ENCODE measurements at places on chromosomes 7 and 10.

DNA sequence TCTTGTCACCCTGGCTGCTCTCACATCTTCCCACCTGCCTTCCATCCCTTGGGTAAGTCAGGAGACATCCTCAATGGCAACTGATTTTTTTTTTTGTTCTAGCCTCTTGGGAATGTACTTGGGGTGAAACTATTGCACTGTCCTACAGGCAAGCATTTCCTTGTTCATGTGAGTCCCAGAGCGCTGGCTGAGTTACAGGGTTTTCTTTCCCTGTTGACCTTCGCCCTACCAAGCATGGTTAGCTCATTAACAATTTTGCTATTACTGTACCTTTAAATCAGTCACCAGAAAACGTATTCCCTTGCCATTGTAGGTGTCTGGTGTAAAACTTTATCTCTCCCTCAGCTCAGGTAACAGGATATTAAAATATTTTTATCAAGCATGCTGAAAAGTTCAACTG, 98.9 kb downstream of the PRLHR start:
- DNase-seq = no peak

DNA sequence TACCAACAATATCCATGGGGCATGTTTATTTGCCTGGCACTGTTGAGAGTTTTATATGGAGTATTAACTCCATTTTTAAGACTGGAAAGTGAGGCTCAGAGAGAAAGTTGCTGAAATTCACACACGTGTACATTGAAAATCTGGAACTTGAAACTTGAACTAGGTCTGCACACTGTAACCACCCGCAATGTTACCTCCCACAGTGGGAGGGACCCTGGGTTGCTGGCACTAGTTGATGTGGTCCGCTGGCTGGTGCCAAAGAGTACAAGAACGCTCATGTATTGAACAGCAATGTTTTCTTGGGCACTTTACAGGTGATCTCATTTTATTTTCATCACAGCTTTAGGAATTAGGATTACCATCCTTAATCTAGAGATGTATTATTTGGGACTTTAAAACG, 253.2 kb downstream of the INHBA start:
- no peak for DNase-seq

DNA sequence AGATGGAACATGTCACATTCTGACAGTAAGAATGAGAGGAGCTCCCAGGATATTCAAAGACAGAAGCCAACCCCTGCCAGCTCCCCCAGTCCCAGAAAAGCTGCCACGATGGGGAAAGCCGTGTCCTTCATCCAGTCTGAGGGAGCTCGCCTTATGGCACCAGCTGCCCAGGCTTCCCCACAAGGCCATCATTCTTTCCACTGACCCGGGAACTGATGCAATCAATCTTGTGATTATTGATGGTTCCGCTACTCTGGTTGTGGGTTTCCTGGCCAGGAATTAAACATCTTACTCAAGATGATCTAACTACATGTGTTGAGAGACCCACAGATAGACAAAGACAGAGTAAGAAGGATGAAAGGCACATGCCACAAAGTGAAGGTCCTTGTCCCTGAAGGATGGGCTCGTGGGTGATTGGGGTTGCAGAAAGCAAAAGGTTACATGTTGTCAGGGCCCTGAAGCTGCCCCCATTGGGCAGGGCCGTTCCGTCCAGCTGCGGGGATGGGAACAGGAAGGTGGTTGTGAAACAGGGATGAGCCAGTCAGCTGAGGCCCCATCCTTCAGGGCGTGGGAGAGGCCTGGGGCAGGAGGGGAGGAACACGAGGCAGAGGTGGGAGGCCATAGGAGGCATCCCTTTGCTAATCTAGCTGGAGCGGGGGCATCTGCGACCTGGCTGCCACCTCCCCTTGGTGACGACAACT, 127.6 kb downstream of the OAT start:
- DNase-seq = no peak

DNA sequence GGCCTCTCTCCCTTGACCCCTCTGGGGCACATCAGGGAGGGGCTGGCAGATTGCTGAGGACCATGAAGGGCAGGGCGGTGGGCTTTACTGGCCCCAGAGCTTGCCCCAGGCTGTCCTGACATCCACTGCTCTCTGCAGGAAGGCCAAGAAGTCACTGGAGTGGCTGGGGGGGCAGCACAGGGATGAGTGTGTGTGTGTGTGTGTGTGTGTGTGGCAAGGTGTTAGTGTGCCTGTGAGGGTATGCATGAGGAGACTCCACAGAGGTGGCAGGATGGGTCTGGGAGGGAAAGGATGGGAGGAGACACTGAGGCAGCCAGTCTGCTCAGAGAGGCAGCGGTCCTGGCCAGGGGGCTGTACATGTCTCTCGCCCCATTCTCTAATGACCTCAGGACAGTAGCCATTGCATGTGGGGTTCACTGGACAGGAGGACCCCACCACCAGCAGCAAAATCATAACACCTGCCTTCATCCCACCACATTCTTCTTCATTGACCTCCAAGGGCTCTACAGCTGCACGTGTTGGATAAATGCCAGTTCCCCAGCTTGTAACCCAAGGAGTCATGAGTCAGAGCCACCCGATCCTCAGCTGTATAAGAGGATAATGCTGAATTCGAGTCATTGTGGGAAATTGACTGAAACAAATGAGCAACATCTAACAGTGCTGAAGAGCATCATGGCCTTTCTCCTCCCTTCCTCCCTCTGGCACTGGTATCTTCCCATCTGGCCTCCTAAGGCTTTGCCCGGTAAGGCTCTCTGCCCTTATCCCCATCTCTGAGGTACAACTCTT, 720.5 kb downstream of the GRID1 start:
- DNase-seq = no peak

DNA sequence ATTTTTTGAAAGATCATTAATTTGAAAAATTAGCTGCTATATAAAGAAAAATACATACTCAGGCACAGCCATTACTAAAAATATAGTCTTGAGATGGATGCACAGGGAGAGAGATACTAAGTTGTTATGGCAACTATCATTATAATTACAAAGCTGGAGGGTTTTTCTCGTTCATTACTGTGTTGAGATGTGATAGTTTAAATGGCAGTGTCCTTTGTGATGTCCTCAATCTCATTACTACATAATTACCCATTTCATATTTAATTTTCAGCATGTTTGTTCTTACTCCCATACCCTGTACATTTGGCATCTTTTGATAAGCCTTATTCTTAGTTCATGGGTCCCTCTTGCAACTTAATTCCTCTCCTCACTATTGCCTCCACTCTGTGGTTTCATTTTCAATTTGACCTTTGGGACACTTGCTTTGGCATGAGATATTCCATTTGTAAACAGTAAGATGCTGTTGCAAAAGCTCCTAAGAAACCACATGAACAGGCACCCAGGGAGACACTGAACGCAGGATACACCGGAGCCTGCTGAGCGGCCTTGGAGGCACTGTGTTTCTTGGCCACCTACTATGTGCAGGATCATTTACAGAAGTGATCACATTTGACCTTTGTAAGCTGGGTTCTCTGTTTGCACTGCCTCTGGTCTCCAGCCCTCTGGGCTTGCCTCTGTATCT, 4.8 kb upstream of the CPXM2 start:
- no peak for DNase-seq

DNA sequence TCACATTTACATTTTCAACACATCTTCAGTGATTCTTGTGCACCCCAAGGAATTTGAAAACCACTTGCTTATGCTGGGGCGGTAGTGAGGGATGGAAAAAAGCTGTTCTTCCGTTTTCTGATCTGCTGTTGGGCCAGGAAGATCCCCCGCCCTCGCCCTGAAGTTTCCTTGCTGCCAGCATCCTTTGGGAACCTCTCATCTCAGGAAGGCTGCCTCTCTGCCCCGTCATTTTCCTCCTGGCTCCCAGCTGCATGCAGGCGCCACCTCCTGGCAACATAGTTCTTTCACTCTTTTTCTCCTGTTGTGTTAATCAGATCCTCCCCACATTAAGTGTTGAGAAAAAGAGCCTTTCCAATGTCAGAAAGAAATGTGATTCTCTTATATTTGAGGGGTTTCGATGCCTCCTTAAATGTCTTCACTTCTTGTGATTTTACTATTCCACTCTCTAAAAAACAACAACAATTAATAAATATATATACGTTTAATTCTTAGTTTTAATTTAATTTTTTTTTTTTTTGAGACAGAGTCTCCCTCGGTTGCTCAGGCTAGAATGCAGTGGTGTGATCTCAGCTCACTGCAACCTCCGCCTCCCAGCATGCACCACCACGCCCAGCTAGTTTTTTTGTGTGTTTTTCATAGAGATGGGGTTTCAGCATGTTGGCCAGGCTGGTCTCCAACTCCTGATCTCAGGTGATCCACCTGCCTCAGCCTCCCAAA, 122.9 kb downstream of the RALA start:
- DNase-seq = no peak

- no peak for DNase-seq
Measured at GRCh38 chr10:47206449-47207280, 93.3 kb upstream of the GDF10 start.

- DNase-seq = no peak
Measured at GRCh38 chr10:132574783-132575319, 37.3 kb downstream of the INPP5A start.

DNA sequence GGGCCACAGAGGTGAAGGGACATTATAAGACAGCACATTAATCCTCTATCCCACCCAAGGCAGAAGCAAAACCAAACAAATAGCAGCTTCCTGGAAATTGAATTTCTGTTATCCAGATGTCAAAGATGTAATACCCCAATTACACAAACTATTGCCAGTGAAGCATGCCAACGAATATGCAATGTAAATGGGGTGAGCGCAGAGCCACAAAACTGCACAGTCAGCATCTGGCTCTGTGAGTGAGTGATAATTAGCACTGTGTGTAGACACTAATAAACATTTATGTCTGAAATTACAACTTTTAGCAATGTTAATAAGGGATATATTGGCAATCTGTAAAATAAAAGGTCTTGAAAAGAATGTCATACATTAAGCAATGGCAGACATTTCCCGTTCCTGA, 3.2 kb downstream of the BEND7 start:
- DNase-seq = no peak

All from stimulated activated CD4-positive, alpha-beta T cell treated with anti-CD3 and anti-CD28 coated beads, Interleukin-1b, Interleukin-23, amount 100 ng/mL, for 1 hour (primary cell).